ENCODE measurements at places on chromosomes 6 and 20.

DNA sequence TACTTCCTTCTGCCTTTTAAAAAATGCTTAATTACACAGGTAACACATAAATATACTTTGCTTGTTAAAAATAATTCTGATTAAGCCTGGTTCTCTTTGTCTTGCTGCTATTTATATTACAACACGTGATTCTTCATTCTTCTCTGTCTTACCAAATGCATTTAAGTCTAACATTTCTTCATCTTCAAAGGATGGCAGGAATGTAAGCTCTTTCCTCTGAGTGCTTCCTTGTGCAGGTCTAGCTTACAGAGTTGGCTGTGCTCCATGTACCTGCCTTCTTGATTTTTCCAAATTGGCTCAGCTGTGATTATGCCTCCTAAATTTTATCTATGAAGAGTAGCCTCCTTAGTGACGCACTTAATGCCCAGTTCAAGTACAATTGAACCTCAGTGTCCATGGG, 44.4 kb downstream of the RNF144B start:
- ATAC-seq = peak; percentile 54

DNA sequence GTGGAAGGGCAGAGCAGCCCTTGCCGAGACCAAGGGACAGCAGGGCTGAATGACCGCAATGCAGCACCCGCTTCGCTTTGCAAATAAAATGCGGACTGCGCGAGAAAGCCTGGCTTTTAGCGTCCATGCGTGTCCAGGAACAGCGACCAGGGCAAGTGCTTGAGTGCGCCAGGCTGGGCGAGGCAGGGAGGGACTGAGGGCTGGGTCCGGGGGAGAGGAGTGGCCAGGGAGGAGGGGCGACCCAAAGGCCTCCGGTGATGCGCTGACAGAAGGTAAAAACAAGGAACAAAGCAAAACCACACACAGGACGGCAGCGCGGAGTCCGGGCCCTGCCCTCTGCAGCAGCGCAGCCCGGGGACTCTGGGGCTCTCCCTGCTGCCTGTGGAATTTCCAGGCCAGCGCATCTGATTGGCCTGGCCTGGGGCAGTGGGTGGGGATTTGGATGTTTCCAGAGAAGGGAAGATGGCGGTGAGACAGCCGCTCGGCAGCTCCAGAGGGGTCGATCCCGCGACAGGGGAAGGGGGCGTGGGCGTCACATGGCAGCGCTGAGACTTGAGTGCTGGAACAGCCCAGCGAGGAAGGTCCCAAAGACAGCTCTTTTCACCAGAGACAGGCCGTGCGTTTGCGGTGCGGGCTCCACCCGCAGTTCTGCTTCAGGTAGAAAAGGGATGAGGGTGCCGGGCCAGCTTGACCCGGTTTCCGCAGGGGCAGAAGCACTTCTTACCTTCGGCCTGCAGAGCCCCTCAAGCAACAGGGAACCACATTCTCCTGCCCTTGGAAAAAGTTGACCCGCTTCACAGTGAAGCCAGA, 51.8 kb downstream of the SSR1 start:
- ATAC-seq = peak; percentile 100

DNA sequence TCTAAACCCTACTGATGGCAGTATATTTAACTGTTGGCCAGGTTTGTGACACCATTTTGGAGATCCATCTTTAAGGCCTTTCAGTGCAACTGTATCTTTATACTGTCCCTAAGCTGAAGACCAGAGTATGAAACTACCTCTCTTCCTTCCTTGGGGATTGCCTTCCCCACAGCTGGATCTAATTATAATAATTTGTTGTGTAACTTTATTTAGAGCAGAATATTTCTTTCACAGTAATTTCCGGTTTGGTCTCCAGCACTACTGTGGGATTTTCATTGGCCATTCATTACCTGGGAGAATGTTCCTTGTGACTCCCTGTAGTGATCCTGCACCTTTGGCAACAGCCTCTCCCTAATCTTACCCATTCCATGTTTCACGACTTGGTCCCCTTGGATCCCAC, 75.2 kb downstream of the AKAP7 start:
- no peak for ATAC-seq

- ATAC-seq = 0 out of 3 replicates have a peak, but pooled peaks have one; percentile 45
These were observed 42.8 kb upstream of the AHI1 start for GRCh38 chr6:135540207-135540840.

DNA sequence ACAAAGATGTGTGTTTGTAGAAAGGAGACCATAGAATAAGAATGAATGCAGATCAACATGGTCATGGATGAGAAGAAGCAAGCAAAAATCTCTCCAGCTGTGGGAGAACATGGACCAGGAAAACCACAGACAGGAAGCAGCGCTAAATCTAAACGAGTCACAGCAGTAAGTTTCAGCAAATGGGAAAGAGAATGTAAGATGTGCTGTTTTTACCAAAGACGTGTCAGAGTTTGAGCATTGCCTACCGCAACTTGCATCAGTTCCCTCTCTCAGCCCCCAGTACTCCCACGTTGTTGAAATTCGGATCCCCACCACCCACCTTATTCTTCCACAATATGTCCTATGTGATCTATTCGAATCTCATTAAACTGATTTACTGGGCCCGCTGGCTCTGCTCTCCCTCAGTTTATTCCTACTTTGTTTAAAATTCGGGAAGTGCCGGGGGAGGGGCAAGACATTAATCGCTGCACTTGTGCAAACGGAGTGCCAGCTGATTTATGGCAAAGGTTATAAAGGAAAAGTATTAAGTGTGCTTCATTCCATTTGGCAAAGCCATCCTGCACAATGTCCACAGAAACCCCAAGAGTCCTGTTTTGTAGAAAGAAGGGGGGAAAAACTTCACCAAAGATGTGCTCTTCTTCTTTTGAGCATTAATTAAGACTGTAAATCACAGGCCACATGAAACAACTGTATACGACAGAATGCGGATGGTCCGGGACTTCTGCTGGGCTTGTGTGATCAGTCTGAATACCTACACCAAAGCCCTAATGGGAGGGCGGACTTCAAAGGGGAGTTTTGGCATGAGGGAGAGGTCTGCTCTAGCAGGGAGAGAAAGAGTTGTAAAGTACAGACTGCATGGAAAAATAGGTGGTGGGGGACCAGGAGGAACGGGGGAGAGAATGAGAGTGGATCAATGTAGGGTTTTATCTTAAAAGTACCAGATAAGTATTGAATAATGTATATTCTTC, 59.1 kb upstream of the PRDM1 start:
- ATAC-seq = no peak

- ATAC-seq = peak; percentile 93
These were observed 7.1 kb upstream of the CAPN11 start for GRCh38 chr6:44151348-44152108.

DNA sequence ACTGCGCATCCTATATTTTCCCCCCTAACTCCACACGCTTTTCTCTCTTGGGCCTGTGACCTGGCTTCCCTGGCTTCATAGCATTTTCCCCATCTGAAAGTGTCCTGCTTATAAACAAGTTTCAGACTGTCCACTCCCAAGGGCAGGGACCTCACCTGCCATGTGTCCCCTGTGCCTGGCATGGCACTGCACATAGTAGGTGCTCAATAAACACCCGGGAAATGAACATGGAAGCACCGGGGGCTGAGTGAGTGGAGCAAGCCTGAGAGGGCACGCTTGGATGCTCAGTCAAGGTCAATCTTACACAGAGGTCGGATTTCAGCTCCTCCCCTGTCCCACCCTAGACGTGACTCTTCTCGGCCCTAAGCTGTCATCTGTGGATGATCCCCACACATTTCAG, 96.9 kb downstream of the NFATC2 start:
- ATAC-seq = no peak

GRCh38 chr6:110233770-110234374, 53.6 kb downstream of the CDC40 start:
- 0 out of 3 replicates have a peak, but pooled peaks have one; percentile 40 for ATAC-seq

GRCh38 chr6:24272553-24272952, 85.3 kb downstream of the DCDC2 start:
- no peak for ATAC-seq

DNA sequence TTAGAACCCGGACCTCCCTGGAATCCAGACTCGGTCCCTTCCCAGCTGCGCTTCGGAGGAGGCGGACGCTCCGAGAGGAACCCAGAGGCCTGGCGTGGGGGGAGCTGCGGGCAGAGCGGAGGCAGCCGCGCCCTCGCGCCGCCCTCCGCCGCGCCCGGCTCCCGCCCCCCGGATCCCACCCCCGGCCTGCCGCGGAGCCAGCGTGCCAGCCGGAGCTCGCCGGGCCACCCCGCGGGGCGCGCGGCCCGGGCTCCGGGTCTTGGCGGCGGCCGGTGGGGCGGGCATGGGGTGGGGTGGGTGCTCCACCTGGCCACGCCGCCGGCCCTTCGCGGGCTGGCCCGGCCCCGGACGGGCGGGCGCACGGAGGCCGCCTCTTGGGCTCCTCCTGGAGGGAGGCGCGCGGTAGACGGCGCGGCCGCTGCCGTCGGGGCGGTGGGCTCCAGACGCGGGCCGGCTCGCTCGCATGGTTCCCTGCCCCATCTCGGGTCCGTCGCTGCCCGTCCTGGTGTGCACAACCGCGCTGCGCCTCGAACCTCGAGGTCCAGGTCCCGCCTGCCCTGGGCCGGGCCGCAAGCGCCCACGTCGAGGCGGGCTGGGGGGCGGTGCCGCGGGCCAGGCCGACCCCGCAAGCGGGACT, 592 bp upstream of the CDYL start:
- peak; percentile 86 for ATAC-seq

DNA sequence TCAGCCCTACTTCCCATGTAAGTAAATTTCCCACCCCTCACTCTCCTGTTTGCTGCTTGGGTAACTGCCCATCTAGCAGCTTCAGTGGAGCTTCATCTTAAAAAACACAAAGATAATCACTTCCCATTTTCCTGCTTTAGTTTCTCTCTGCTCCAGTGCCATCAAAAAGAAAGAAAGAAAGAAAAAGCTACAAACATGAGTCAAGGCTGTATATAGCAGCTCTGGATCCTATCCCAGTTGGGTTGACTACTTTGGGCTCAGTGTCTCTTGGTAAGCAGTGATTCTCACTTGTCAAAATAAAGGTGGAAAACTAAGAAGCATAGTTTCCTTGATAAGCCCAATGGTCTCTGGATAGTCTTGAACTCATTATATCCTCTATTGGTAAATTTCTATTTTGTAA, 48.7 kb upstream of the SRPK1 start:
- ATAC-seq = no peak

DNA sequence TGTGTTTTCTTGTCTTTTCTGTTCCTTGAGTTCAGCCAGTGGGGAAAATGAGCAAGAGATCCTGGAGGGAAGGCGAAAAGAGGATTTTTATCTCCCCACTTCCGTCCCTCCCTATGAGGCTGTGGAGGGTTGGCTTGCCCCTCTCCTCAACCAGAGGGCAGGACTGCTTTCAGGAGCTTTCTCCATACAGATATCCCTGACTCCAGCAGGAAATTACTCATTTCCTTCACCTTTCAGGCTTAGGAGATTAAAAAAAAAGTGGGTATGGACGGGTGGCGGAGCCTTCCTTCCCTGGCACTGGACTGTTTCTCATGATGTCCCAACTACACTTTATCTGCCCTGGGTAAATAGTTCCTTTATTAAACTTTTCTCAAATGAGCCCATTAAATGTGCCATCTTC, 241.2 kb downstream of the FRK start:
- ATAC-seq = no peak

GRCh38 chr6:5108068-5108467, 22.9 kb downstream of the PPP1R3G start:
- no peak for ATAC-seq

DNA sequence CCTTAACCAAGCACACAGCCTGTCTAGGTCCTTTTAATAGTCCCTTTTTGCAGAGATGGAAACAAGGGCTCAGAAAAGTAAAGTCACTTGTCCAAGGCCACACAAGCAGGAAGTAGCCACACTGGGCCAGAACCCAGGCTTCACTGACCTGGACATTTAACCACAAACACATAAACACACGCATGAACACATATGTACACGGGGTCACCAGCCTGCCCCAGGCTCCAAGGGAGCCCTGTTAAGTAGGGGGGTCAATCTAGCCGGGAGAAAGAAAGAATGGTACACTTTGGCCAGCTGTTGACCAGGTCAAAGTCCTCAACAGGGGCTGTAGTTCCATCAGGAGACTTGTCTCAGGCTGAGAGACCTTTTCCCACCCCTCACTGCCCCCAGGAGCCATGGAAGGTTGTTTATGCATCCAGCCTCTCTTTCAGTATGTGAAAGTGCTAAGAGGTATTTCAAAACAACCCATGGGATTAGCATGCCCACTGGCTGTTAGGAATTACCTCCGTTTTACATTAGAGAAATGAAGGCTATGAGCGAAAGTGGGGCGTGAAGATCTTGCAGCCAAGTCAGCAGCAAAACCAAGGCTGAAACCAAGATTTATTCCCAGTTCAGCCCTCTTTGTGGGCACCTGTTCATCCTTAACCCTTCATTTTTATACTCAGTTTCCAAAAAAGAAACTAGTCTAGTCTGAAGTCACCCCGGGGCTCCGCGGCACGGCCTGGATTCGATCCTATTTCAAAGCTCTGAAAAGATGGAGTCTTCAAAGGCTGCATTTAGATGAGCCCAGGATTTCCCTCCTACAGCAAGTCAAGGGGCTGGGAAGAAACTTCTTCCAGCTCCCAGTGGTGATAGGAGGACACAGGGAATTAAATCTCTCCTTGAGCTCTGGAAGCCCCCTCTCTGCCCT, 9.8 kb downstream of the SDC4 start:
- peak; percentile 4 for ATAC-seq

GRCh38 chr6:167399051-167399387, 74.1 kb downstream of the TTLL2 start:
- no peak for ATAC-seq

- no peak for ATAC-seq
These were observed 458.7 kb downstream of the BMP2 start for GRCh38 chr20:7226156-7226555.

DNA sequence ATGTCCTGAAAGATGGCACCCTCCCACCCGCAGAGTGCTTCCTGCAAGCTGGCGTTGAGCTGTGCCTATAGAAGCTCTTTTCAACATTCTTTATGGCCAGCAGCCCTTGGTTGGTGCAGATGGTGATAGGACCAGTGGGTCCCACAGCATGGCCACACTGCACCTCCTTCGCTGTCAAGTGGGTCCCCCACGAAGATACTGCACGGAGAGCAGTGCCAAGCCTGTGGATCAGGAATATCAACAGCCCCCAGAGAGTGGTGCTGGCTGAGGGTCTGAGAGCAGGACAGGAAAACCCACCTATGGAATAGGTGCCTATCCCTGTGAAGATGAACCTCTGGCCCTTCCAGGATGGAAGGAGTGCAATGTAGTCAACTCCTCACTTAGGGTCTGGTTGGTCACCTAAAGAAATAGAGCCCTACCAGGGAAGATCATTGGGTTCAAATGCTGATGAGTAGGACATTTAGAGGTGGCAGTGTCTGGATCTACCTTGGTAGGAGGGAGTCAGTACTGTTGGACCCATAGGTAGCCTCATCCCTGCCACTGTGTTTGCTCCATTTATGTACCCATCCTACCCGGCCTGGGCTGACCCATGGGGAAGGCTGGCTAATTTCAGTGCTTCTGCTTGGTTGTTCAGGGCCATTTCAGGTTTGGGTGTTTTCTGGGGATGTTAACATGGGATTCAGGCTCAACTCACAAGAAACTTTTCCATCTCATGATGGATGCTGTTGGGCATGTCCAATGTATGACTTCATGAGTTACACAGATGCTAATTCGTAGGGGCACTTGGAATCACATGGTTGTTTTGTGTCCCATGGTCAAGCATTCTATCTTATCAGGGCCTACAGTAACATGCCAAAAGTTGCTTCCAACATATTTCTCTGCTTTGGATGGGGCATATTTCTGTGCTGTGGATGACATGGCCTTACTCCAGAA, 33.4 kb upstream of the MICB start:
- ATAC-seq = no peak
